Stimulated activated CD4-positive, alpha-beta T cell treated with anti-CD3 and anti-CD28 coated beads, TNF-alpha, amount 100 ng/mL, for 1 hour (primary cell): ENCODE measurements at places on chromosomes 2 and 18.

GRCh38 chr18:6882401-6882800 lies 152.9 kb downstream of the ARHGAP28 start:
- DNase-seq: no peak

DNA sequence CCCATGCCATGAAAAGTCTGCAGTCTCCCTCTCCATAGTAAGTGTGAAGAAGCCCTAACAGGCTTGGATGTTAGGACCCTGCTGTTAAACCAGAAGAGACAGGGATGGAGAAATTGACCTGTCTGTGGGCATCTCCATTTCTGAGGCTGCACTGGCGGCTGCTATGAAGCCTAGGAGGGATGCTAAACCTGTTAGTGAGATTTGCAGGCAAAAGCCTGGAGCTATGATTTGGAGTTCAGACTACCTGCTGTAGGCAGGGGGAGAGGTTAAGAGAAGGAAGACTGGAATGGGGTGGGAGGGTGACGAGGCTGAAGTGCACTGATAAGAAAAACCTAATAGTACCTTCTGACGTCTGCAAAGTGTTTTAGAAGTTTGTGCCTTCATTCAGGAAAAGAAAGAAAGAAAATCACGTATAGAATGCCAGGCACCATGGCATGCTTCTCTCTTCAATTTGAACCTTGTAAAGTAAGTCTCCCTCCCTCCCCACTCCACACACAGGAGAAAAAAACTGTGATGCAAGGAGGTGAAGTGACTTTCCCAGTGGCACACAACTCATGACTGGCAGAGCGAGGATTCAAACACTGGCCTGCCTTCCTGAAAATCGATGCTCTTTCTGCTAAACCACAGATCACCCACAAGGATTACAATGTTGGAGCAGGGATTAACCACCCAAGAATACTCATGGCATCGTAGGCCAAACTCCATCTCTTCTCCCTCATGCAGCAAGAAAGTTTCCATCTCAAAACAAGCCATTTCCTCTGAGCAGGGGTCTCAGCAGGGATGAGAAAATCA lies 98.5 kb upstream of the PKDCC start:
- DNase-seq: no peak

DNA sequence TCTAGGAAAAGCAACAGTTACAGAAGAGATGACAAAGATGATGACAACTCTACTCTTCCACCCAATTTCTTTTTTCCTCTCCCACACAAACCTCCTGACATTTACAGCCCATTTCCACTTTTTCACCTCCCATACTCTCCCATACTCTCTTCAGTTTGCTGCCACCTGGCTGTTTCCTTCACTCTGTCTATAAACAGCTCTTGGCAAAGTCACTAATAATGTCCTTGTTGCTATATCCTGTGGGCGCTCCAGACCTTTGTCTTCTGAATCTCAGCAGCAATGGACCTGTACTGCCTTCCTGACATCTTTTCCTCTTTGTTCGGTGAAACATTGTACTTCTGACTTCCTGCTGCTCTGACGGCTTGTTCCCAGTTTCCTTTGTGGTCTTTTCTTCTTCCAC lies 60.7 kb upstream of the CAVIN2 start:
- DNase-seq: no peak

GRCh38 chr2:74183878-74184277 lies 5.2 kb upstream of the MOB1A start:
- DNase-seq: no peak

- no peak for DNase-seq
Measured at GRCh38 chr2:143515318-143515717, 386.1 kb downstream of the ARHGAP15 start.

DNA sequence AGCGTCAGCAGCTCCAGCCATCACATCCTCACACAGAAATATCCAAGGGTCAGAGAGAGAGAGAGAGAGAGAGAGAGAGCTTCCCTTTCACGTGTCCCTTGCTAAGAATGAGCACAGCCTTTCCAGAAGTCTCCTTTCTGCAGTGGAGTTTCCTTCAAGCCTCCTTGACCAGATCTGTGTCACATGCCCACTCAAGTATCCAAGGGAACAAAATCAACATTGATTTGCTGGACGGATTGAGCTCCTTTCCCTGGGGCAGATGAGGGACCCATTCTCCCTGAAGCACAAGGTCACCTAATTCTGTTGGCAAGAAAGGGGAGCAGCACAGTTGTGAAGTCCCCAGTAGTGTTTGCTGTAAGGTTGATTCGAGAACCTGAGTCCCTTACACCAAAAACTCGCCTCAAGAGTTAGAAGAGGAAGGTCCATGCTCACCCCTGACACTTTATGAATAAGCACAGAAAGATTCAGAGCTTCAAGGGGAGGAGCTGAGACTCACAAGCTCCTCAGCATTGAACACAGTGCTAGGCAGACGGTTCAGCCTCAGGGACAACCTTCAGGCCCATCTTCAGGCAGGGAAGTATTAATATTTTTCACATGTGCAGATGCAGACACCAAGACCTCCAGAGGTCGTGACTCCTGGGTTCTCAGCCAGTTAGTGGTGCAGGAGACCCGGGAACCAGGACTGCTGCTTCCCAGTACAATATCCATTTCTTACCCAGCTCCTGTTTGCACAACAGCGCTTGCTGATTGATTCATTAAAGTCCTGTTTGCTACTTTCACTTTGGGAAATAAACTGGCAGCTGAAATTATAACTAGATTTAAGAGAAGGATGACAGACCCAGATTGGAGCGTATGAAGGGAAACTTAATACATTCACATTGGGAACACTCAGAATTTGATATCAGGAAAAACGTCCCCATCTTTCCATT lies 38.2 kb upstream of the MARCO start:
- no peak for DNase-seq

- DNase-seq: no peak
Measured at GRCh38 chr18:32735781-32736180, 37.0 kb downstream of the KLHL14 start.

DNA sequence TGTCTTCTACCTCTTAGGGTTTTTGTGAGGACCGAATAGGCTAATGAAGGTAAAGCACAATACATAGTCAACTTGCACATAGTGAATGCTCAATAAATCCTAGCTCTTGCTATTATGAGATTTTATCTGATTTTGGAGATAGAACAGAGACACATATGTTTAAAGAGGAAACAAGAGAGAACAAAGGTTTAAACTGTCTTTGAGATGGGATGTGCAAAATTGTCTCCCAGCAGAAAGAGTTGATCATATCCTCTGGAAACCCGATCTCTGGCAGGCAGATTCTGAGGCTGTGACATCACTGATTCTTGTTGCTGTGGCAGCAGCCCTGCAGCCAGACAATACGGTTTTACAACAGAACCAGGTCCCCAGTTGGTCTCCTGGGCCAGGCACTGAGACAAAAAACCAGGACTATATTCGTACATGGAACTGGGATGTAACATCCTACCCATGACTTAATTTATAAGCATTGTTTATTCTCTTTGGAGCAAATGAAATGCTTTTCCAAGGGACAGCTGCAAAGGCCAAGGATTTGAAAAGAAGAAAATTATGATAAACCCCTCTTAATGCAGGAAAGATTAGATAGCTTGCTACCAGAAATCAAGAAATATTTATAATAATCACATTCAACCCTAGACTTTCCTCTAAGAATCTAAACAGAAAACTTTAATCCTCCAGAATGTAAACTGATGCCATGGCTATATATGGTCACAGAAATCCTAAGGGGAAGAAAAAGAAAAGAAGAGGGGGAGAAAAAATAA lies 80.2 kb downstream of the SLC8A1 start:
- no peak for DNase-seq

DNA sequence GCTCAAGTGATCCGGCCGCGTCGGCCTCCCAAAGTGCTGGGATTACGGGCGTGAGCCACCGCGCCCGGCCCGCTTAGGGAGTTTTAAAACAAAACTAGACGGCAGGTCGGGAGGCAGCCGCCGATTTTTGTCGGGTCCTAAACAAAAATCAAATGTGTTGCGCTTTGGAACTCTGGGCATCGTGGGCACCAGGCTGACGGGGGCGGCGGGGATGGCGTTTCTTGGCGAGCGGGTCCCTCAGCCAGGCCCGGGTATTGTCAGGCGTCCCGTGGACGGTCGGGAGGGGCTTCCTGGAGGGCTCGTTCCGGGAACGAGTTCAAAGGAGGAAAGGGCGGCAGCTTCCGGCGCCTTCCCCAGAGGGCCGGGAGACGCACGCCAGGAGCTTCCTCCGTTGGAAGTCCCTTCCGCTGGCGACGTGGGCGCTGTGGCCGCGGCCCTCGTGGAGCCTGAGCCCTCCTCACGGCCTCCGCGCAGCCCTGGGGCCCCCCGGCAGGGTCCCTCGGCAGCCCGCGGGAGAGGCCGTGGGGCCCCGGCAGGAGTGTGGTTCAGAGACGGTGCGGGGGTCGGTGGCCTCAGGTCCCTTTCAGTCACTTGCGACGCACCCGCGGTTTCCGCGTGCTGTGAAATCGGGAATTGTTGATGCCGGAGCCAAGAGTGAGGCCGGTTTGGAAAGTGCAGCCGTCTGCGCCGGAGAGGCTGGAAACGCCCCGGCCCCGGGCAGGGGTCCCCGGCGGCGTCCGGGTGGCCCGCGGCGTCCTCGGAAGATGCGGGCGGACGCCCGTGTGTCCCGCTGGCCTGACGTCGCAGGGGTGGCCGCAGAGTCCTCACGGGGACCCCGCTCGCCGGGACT lies 59.3 kb downstream of the EMILIN2 start:
- DNase-seq: peak; percentile 29

DNA sequence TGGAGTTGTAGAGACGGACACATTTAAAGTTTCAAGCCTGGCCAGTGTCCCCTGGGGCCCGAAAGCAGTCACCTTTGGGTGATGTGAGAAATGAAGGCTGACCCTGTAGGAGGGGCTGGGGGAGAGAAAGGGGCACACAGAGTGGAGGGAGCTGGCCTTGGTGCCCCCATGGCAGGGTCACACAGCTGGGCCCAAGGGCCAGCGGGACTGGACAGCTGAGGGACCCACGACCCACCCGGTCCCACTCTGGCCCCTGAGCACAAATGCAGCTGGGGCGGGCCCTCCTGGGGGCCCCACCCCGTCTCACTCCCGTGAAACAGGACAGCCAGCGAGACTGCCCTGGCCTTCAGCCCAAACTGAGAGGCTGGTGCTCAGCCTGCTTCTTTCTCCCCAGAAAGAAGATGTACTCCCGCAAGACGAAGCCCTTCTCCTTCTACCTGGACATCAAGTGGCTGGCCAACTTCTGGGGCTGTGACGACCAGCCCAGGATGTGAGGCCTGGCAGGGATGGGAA lies 6.1 kb downstream of the AGXT start:
- no peak for DNase-seq

GRCh38 chr2:28666496-28667184 lies 85.0 kb upstream of the PPP1CB start:
- DNase-seq: no peak

DNA sequence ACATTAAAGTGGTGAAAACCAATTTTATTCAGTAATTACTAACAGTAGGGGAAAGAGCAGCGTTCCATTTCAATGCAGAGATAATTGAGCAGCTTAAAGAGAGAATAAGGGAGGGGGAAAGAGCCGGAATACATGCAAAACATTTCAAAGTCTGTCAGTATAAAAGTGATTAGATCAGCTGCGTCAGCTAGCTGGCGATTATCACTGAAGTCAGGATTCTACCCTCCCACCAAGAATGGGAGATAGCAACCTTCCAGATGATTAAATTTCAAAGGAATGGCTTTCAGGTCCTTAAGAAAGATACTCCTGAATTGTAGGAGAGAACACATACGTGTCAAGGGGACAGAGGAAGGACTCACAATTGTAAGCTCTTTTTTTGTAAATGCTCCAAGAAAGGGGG lies 2.7 kb upstream of the ZC3H6 start:
- no peak for DNase-seq

- no peak for DNase-seq
Measured at GRCh38 chr2:238694922-238695321, 153.0 kb upstream of the TWIST2 start.

- DNase-seq: no peak
Measured at GRCh38 chr18:34028324-34028723, 196.4 kb downstream of the NOL4 start.
